ENCODE measurements at places on chromosomes 1 and 21.

DNA sequence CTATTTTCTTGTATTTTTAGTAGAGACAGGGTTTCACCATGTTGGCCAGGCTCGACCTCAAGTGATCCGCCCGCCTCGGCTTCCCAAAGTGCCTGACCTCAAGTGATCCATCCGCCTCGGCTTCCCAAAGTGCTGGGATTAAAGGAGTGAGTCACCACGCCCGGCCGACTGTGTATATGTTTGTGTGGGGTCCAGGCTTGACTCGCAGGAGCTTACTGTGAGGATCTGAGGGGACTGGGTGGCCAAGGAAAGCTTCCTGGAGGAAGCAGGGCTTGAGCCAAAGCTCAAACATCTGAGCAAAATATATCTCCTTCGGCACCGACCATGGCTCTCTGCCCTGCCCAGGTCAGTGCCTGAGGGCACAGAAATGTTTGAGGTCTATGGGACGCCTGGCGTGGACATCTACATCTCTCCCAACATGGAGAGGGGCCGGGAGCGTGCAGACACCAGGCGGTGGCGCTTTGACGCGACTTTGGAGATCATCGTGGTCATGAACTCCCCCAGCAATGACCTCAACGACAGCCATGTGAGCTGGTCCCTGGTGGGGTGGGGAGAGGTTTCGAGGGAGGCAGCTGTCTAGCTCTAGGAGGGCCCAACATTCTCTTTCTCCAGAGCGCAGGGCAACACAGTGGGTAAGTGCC, 10.5 kb downstream of the PADI3 start:
- no peak for DNase-seq

DNA sequence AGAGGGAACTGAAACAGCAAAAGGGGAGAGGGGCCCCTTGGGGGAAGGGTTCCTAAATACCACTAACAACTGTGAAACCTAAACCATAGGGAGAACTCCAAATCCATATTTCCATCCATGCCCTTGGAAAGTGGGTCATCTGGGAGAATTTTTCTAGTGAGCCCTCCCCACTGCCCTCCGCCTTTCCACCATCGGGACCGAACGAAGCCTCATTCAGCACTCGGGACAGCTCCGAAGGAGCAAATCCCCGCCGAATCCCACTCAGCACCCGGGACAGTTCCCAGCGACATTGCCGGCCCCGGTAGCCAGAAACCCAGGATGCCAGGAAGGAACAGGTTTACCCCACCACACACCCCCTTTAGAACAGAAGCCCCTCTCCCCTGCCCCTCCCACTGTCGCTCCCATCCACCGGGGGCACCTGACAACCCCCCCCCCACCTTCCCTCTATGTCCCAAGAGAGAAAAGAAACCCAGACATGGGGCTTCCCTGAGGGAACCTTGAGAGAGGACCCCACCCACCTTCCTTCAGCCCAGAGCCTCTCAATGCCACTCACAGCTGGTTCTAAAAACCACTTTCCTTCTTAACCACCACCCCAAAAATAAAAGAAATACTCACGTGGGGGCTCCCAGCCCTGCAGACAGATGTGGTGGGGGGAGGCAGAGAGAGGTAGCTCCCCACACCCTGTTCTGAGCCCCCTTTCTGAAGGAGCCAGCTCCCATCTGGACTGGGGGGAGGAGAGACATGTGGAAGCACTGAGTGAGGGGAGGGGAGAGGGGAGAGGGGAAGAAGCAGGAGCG, 4.5 kb downstream of the DLGAP3 start:
- DNase-seq: peak; percentile 79

GRCh38 chr1:61215119-61215518, 132.8 kb downstream of the NFIA start:
- no peak for DNase-seq

- DNase-seq: no peak
Observed at GRCh38 chr1:230307213-230307612, 118.9 kb downstream of the PGBD5 start.

DNA sequence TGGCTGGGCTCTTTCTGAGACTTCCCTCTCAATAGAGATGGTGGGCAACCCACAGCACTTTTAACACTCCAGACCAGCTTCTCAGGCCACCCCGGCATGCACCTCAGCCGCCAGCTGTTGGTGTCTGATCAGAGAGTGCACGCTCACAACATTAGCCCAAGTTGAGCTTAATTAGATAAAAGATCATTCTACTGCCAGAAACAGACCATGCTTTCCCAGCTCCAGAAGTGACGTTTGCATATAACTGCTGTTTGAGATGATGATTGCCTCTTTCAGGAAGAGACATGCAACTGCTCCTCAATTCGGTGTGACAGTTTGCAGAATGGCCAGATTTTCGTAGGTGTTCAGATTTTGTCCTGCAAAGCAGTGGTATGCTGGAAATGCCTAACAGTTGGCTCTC, 285.3 kb upstream of the VAMP3 start:
- no peak for DNase-seq

DNA sequence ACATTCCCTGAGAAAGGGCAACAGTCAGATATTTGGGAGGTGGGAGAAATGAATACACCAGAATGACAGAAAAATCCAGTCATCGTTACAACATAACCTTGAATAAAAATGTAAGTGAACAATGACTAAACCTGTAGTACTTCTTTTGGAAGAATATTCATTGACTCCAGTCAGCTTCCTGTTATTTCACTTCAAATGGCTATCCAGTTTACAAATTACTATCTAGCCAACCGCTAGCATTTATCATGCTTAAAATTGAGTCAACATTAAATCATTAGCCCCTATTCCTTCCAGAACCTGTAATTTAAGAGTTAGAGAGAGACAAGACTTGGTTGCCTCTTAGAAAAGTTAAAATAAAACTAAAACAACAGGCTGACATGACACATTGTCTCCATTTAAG, 33.6 kb downstream of the WLS start:
- no peak for DNase-seq

GRCh38 chr1:6041432-6042062, 4.1 kb upstream of the KCNAB2 start:
- DNase-seq: no peak

- DNase-seq: no peak
Observed at GRCh38 chr1:182656842-182657397, 27.5 kb downstream of the RGS8 start.

DNA sequence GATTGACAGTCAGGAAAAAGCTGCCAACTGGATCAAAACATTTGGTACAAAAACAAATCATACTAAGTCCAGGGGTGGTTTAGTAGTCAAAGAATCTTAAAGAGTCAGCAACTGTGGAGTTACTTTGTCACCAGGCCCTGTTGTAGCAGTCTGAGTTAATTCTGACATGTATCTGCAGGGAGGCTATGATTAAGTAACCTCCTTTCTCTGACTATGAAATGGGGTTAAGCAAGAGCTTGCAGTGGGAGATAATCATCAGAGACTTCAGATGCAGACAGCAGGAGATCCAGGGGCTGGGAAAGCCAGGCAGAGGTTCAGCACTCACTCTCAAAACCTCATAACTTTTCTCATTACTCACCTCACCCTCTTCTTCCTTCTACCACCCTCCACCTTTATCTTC, 99.2 kb upstream of the BTG3 start:
- DNase-seq: no peak

GRCh38 chr1:6384962-6385361, 8.6 kb downstream of the ACOT7 start:
- DNase-seq: no peak

GRCh38 chr1:205199931-205200299, 11.6 kb downstream of the DSTYK start:
- DNase-seq: no peak

DNA sequence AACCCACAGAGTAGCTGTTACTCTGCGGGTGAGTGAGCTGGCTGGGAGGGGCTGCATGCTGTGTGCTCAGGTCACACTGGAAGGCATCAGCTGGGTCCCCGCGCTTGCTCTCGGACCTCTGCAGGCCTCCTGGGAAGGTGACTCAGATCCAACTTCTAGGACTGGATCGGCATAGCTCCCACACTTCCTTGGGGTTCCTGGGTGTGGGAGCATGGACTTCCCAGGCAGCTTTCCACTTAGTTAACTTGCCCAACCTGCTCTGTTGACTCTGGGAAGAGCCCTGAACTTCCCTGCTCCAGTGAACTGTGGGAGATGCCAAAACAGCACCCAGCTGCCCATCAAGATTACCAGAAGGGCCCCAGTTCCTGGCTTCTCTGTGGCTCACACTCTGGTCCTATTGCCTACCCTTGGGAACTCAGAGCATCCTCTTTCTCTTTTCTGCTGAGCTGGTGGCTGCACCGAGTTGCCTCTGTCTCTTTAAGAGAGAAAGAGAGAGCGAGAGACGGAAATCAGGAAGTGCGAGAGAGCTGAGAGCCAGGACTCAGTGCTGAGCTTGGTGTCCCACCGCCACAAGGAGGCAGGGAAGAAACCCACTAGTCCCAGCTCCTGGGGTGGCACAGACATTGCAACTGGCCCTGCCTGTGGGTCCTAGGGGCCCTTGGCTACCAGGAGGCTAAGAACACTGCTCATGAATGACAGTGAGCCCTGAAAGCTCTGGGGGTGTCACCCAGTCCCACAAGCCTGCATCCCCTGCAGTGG, at the start of gene IKBKE:
Gene IKBKE, plus strand, starts transcription at position 544 of the 759 bp plus-strand sequence. CDS start 2,752 bp downstream, outside the sequence.
- DNase-seq: no peak

- DNase-seq: no peak
Observed at GRCh38 chr1:89622895-89623294, 10.0 kb upstream of the LRRC8C start.
